ENCODE measurements at places on chromosomes 5 and 9.

DNA sequence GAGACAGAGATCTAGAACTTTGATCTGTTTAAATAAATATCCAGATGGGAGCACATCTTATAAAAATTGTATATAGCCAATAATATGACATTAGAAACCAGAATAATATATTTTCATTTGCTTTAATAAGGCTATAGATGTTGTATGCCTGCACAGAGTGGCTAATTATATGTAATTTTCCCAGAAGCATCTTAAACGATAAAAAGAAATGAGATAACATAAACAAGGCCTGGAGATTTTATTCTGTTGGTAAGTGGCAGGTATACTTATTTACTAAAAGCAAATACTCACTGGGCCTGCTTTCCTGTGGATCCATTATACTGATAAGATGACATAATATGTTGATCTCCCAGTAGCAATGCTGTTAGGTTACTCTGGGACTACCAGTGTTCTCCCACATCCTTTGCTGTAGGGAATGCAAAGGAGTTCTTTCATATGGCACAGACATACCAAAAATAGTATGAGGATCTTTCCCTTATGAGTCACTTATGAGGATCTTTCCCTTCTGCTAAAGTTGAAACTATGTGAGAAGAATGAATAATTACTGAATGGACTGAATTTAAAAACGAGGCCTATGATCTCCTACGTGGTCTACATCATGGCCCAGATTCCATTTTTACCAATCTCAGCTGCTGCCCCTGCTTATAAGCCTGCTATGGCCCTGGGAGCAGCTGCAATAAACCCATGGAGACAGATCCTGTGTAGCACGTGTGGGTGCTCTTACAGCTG lies 112.1 kb downstream of the NUDT12 start:
- DNase-seq, result no peak

DNA sequence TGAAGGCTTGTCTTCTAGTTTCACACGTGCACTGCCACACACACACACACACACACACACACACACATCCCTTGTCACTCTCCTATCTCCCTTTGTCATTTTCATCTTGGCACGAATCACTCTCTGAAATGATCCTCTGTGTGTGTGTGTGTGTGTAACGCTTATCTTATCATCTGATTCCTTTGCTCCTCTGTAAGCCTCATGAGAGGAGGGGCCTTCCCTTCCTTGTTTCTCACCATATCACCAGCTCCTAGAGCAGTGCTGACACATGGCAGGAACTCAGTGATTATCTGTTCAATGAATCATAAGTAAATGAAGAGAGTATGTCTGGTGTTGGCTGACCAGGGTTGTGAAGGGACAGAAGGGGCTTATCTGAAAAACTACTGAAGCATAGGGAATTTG lies 53.3 kb downstream of the PDE4D start:
- no peak for DNase-seq

GRCh38 chr5:77259476-77259875 lies 49.0 kb downstream of the PDE8B start:
- DNase-seq, result no peak

DNA sequence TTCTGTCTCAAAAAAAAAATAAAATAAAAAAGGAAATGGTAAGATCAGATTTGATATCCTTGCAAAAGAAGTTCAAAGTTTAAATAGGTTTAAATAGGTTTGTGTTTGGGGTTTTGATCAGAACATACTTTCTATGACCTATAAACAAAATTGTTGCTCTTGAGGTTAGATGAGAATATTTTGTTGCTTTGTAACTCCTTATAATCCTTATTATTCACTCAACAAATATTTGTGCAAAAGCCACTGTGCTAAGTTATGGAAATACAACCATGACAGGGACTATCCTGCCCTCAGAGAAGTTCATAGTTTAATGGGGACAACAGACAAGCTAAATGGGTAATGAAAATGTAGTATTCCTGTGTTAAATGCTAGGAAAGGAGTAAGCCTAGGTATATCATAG lies 71.5 kb downstream of the INVS start:
- DNase-seq, result no peak

GRCh38 chr5:56496581-56497063 lies 263.5 kb upstream of the ANKRD55 start:
- DNase-seq, result no peak

Measured in NCI-H510A (cell line).